ENCODE measurements at places on chromosomes 2 and 18.
A peak's percentile ranks its signal among the peaks of the same experiment; 100 is the strongest.

DNA sequence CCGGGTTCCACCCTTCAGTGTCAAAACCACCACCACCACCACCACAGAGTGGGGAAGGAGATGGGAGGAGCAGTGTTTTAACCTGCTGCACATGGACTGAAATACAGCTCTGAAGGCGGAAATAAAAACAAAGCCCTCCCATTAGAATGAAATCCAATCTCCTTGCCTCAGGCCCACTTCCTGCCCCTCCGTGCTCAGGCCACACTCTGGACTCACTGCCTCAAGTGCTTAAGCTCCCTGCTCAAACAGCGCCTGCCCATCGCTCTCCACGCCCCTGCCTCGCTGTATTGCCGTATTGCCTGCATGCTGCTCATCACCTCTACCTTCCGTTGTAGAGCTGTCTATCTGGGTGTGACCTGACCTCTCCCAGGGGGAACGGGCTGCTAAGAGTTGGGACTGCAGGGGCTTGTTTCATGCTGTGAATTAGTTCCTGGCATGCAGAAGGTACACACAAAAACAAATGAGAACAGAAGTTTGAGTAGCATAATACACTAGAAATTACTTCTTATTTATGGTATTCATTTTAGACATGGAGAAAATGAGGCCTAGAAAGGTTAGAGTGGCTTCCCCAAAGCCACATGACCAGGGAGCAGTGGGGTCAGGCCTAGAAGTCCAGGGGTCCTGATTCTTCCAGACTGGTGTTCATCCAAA lies 31.6 kb upstream of the NEB start:
- DNase-seq = no peak

DNA sequence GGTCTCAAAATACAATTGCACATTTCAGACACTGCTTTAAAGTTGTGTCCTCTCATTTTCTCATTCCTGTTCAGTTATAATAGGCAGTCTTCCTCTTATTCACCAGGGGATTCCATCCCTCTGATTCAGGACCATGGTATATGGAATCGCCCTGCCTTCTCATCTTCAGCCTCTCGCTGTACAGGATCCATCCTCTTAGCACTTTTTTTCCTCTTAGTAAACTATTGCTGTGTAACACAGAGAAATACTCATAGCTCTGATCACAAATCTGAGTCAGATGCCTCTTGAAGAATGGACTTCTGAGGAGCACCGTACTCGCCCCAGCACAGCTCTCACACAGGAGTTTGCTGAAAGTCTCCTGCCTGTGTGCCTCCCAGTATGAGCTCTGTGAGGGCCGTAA lies 11.3 kb downstream of the RMP24 start:
- DNase-seq = no peak

DNA sequence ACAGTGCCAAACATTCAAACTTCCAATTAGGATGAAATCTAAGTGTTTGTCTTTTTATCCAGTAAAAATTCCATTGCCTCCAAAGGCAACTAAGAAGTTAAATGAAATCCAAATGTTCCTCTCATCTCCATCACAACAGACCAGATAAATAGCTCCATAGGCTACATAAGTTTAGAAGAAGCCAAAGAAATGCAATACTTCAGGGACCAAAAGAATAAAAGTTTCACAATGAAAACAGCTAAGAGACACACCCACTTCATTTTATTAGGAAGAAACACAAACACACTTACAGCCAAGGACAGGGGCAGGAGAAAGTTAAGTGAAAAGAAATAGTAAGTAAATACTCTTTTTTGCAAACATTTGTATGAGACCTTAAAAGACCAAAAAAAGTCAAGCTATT lies 88.5 kb upstream of the CCDC150 start:
- no peak for DNase-seq

DNA sequence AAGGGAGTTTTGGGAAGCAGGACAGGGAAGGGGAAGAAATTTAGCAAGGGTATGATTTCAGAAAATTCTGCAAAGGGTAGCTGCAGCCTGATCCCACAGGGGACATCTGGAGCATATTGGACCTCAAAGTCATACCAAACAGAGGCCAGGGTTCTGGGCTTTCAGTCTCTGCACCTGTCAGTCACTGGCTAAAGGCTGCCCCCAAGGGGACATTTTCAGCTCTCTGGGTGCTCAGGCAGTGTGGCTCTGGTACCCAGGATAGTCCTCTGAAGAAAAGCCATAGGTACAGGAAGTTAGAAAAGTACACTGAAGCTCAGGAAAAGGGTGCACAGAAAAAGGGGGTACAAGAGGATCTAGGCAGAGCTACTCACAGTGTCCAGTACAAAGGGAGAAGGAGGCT lies 149.2 kb downstream of the INSIG2 start:
- no peak for DNase-seq

DNA sequence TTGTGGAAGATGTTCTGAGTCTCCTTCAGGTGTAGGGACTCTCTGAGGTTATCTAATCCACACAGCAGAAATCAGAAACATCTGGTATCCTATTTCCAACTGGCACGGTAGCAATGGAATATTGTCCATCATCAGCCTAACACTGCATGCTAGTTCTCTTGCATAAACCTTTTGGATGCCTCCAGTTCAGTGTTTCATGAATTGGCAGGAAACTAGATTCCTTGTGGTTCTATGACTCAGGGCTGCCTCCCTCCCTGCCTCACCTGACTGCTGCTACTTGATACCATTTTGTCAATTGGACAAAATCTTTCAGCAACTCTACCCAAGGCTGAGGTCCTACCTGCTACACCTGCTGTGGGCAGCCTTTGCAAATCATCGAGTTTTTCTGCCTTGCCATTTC lies 130.9 kb downstream of the TPGS2 start:
- DNase-seq = peak; percentile 80

- no peak for DNase-seq
Observed at GRCh38 chr18:420661-421246, 79.7 kb downstream of the COLEC12 start.

GRCh38 chr2:213995400-213996105 lies 415.3 kb upstream of the VWC2L start:
- peak; percentile 74 for DNase-seq

DNA sequence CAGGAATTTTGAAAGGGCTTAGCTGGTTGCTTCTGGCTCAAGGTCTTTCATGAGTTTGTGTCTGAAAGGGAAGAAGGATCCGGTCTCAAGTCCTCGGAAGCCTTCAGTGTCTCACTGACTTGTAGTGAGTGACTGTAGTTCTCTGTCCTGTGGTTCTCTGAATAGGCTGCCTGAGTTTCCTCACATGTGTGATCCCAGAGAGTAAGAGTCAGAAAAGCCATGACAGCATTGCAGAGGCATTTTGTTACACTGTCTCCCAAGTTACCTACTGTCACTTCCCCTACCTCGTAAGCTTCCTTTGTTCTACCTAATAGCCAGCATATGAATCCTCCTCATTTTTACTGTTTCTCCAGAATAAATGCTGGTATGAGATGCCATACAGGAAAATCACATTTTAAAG lies 709.1 kb upstream of the CHAC2 start:
- peak; percentile 64 for DNase-seq

- DNase-seq = no peak
Observed at GRCh38 chr2:218031771-218032257, 29.0 kb upstream of the TNS1 start.

DNA sequence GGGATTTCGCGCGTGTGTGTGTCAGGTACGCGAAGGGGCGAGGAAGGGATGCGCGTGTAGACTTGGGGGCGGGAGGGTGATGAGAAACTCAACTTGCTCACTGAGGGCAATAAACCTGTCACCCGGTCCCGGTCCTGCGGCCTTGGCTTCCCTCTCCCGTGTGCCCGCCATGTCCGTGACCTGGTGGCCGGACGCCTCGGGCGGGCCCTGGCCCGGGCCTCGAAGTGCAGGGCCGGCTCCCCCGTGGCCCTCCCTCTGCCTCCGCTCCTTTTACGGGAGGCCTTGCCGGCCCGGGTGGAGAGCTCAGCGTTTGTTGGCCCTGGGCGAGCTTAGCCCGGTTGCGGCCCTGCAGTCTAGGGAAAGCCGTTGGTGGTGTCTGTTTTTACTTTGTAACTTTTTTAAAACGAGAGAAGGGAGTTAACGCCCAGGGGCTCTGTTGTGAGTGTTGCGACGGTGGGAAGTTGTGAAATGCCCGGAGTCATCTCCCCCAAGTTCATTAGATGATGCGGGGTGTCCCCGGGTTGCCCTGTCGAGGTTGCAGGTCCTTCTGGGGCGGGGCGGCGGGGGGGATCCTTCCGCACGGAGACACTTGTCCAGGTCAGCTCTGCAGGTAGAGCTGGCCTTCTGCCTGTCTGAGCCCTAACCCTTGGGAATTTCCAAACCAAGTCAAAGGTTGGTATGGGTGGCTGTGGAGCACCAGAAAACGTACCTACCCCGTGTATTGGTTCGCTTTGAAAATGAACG lies 883 bp downstream of the SMCHD1 start:
- DNase-seq = no peak

GRCh38 chr2:124666976-124667375 lies 641.9 kb downstream of the CNTNAP5 start:
- no peak for DNase-seq

DNA sequence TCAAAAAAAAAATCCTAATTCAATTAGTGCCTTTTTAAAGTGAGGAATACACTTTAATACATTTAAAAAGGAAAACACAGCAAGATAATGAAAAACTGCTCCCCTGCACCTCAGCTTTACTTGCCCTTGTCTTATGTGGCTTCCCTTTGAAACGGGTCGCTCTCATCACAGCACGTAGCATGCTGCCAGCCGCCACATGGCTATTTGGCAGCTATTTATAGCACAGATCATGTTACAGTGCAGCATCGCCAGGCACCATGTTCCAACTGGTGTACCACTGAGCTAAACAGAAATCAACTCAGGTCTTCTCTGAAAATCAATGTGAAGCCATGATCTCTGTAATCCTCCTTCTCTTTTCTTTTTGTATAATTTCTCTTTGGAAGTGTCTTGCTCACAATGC lies 65.1 kb downstream of the TMEM182 start:
- DNase-seq = no peak

GRCh38 chr18:30359521-30359920 lies 683.0 kb downstream of the DSC3 start:
- DNase-seq = no peak

- DNase-seq = no peak
Observed at GRCh38 chr2:60659026-60659425, 97.0 kb upstream of the PAPOLG start.

GRCh38 chr2:218643751-218644310 lies 15.6 kb downstream of the ZNF142 start:
- no peak for DNase-seq

- DNase-seq = no peak
Observed at GRCh38 chr2:111119822-111120252, 877 bp upstream of the BCL2L11 start.

DNA sequence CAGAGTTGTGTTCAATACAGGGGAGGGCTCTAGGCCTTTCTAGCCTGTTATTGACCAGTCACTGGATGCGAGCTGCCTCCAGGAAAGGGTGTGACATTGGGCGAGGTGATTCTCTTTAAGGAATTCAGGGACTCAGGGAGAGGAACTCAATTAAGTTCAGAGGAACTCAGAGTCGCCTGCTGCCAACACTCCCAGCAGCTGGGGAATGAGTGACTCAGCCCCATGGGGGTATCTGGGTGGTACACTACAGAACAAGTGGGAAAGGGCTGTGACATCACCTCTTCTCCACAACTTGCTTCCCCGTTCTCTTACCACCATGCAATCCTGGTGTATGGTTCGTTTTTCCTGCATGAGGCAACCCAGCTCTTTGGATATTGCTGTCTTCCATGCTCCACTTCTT lies 50.4 kb upstream of the CYRIA start:
- no peak for DNase-seq

DNA sequence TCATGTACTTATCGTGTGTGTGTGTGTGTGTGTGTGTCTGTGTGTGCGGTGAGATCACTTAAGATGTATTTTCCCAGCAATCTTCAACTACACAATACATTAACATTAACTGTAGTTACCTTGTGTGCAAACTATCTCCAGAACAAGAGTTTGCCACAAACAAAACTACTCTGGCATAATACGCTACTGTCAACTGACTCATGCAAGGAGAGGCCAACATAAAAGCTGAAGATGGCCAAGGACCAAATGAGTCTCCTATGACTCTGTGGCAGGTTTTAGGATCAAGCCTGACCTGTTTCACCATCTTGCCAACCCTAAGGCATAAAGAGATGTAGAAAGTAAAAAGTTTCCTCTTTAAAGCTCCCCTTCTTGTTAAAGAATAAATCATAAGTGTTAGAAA lies 20.1 kb downstream of the CYB5A start:
- no peak for DNase-seq

GRCh38 chr18:69795791-69796190 lies 151.9 kb downstream of the CD226 start:
- no peak for DNase-seq

DNA sequence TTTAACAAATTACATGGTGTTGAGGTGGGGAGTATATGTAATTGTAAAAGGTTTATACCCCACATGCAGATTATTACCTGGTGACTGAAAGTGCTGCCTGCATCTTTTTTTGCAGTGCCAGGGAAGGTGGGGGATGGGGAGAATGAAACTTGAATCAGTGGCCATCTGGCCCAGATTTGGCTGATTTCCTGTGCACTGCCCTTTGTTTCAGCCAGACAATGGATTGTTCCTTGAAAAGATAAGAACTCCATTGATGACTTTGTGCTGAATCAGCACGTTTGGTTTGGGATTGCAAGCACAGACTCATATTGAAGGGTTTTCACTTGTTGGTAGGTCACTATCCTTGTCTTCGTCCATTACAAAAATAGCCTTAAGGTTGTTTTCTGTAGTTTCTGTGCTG lies 20.9 kb downstream of the GREB1L start:
- DNase-seq = no peak

DNA sequence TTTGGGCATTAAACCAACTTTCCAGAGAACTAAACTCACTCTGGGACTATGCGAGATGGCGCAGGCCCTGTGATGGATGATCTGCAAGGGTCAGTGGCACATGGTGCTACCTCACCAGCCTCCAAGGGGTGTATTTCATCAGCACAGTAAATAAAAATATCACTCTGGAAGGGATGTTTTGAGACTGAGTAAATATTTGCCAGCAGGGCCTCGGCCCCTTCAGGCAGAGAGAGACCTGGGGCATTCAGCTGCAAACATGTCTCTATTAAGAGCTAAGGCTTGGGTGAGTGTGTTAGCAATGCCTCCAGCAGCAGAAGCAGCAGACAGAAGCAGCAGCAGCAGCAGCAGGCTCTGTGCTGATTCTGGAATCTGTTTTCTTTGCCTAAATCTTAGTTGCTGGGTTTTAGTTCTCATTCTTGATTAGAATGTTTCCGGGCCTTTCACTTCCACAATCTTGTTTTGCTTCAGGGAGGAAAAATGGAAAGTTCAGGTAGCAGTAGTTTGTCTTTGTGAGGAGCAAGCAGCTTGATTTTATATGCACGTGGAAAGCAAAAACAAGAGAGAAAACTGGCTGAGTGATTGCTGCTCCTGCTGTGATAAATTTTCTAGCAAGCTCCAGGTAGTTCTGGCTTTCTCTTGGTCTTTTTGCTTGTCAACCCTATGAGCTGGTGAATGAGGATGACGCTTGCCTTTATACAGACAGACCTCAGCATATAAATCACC lies 18.6 kb downstream of the ADCYAP1 start:
- DNase-seq = no peak

- no peak for DNase-seq
Observed at GRCh38 chr2:200431996-200432705, 77.7 kb downstream of the KCTD18 start.

GRCh38 chr2:161068670-161069069 lies 91.6 kb upstream of the TANK start:
- no peak for DNase-seq

Measured in epithelial cell of proximal tubule (primary cell).